SW 1271 (cell line): ENCODE measurements at places on chromosomes 12 and 14.
A peak's percentile ranks its signal among the peaks of the same experiment; 100 is the strongest.

- DNase-seq: no peak
Observed at GRCh38 chr14:55832974-55833373, 253.0 kb downstream of the KTN1 start.

DNA sequence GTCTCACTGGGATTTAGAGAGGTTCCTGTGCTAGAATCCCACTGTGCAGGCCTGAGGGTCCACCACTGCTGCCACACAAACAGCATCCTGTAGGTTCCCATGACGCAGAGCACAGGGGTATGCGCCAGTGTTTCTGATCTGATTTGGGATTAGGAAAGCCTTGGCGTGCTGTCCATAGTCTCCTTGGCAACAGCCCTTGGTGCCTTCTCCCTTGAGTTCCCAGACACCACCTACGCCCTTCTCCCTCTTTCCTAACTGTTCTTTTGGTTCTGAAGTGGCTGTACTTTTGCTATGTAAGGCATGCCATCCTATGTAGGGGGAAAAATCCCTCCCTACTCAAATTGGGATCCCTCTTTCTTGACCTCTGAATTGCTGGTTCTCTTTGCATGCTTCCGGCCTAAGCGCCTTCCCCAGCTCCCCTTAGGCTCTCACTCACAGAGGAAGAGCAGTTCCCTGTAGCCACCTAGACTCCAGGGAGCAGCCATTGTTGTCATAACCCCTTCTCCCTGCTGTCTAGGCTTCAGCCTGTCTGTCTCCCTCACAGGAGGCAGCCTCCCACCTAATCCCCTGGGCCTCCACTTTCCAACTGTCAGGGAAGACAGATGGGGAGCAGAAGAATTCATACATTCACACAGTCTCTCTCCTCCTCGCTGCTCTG, 14.8 kb upstream of the RIC8B start:
- no peak for DNase-seq

- DNase-seq: no peak
Observed at GRCh38 chr14:76780875-76781647, 19.8 kb downstream of the VASH1 start.

- peak; percentile 86 for DNase-seq
Observed at GRCh38 chr14:37197421-37198272, at the start of gene MIPOL1. Gene MIPOL1, plus strand, starts transcription at chr14:37197937. Its CDS starts 49,952 bp downstream, at chr14:37247889.

- DNase-seq: no peak
Observed at GRCh38 chr14:88196925-88197324, 126.1 kb downstream of the KCNK10 start.

DNA sequence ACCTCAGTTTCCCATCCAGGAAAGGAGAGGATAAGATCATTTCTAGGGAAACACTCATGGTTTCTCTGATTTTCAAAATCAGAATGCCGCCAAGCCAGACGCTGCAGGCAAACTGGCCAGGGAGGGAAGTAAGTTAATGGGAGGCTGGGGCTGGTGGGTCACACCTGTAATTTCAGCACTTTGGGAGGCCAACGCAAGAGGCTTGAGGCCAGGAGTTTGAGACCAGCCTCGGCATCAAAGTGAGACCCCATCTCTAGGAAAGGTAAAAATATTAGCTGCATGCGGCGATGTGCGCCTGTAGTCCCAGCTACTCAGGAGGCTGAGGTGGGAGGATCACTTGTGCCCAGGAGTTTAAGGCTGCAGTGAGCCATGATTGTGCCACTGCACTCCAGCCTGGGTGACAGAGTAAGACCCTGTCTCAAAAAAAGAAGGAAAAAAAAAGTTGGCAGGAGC, 587 bp downstream of the SELPLG start:
- DNase-seq: no peak

GRCh38 chr12:92657770-92658169, 45.0 kb upstream of the PLEKHG7 start:
- no peak for DNase-seq

GRCh38 chr12:88435334-88436076, 144.8 kb downstream of the KITLG start:
- DNase-seq: no peak

- no peak for DNase-seq
Observed at GRCh38 chr12:49796155-49796554, 32.1 kb downstream of the NCKAP5L start.

DNA sequence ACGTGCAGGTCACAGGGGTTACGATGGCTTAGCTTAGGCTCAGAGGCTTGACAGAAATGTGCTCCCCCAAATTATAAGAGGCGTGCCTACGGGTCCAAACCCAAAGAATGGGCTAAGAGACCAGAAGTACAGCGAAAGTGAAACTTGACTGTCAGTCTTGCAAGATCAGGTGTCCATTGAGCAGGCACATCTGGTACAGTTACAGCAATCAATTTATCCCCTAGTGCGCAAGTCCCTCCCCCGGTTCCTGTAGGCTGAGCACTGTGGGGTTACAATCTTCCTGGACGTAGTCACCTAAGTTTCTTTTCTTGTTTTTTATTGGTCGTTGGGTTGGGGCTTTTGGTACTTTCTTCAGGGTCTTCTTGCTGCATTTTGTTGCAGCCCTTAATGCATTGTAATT, 134.2 kb downstream of the UNC79 start:
- no peak for DNase-seq

DNA sequence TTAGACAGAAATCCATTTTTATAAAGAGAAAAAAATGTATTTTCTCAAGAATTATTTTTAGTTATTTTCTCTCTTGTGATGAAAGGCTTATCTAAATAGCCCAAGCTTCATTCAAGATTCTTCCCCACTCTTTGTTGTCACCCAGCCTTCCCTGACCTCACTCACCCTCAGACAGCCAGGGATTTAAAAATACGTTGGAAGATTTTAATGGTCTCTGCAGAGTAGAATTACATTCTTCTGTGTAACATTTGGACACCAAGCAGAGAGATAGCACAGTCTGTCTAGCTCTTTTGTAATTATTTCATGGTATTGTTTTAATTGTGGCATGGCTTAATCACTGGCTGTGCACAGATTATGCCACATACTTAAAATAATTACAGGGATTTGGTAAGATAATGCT, 130.3 kb downstream of the IGF1 start:
- DNase-seq: no peak

GRCh38 chr12:51318846-51319599, 5.0 kb downstream of the BIN2 start:
- no peak for DNase-seq

- DNase-seq: peak; percentile 59
Observed at GRCh38 chr14:59688224-59689170, 111.9 kb upstream of the CCDC175 start.

DNA sequence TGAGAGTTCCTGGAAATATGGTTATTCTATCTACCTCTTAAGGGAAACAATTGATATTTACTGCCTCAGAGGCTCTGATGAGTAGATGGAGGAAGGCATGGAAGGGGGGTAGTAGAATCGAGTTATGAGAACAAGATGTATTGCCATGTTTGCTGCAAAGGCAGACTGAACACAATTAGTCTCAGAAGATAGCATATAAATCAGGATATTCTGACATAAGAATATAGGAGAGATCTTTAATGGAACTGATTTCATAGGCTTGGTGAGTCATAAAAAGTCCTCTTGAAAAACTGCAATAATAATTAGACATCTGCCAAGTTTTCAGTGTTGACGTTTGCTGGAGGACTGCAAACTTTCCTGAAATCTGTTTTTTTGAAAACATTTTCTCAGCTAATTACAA, 636.1 kb downstream of the TMTC2 start:
- no peak for DNase-seq

GRCh38 chr14:24780281-24780680, 146.3 kb upstream of the GZMB start:
- DNase-seq: no peak

DNA sequence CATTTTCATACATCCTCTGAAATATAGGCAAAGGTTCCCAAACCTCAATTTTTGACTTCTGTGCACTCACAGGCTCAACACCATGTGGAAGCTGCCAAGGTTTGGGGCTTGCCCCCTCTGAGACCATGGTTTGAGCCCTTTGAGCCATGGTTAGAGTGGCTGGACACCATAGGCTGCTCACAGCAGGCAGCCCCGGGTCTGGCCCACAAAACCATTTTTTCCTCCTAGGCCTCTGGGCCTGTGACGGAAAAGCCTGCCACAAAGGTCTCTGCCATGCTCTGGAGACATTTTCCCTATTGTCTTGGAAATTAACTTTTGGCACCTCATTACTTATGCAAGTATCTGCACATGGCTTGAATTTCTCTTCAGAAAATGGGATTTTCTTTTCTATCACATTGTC, 1113.2 kb upstream of the ATXN7L3B start:
- DNase-seq: no peak

DNA sequence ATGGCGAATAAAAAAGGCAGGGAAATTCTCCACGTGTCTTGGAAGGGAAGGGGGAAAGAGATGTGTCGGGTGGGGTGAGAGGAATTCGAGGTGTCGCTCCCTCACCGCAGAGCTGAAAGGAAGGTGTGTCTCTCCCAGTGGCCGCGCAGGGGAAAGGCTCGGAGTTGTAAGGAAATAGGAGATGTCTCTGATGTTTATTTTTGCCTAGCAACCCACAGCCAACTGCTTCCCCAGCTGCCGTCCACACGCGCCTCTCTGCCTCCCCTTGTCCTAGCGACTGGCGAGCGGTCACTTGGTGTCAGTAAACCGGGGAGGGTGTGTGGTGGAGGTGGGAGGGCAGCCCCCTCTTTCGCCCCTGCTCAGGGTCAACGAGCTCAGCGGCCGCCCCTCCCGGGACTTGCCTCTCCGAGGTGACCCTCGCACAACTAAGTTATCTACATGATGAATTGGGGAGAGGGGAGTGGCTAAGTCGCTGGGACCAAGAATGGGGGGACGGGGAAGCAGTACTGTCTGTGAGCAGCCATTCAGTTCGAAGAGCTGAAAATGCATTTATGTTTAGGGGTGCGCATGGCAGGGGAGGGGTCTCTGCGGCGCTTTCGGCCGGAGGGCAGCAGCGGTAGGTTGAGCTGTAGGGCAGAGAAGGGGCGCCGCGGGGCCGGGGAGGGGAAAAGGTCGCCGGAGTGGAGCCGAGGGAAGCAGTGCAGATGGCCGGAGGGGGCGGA, 585 bp upstream of the DYRK2 start:
- DNase-seq: peak; percentile 89

DNA sequence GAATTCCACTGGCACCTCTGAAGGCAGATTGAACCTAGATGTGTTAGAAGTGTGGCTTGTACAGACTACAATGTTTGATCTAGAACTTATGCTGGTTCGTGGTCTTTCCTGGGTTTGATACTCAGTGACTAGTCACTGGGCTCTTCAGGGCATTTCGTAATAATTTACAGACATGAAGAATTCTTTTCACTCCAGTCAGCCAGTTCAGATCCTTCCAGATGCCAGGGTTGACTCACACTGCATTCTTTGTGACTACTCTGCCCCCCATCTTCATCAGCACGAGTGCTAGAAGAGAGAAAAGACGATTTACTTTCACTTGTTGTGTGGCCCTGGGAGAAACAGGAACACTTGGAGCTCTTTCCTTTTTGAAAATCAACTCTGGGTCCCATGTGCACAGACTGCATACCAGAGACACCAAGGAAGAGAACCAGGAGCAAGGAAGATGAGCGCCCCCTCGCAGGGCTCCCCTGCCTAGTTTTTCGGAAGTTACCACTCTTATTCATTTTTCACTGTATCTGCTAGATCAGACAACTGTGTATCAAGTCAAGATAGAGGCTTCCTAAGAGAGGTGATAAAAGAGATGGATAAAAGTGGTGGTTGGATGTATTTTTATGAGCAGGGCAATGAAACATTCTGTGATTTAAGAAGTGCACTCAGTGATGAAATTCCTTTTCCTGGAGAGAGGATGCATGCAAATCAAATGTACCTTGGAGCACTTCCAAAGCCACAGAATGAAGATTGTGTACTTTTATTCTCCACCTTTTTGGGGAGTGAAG, 33.5 kb upstream of the EVL start:
- DNase-seq: peak; percentile 97

GRCh38 chr12:66235626-66236281, 46.7 kb downstream of the IRAK3 start:
- DNase-seq: no peak

GRCh38 chr14:77105145-77105939, 7.3 kb downstream of the CIPC start:
- no peak for DNase-seq

DNA sequence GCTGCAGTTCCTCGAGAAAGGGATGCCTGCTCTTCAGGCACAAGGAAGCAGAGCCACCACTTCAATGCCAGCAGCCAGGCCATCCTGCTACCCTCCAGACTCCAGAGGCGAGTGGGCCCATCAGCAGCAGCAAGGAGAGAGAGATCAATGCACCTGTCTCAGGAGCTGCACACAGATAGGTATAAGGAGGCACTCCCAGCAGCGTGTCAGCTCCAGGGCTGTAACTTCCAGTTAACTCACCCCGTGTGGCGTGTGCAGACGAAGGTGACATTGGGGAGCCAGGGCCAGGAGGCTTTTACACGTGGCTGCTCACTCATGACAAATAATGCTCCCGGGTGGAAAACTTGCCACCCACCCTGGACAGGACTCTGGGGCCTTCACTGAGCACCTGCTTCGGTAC, 24.2 kb downstream of the GALNT16 start:
- no peak for DNase-seq

DNA sequence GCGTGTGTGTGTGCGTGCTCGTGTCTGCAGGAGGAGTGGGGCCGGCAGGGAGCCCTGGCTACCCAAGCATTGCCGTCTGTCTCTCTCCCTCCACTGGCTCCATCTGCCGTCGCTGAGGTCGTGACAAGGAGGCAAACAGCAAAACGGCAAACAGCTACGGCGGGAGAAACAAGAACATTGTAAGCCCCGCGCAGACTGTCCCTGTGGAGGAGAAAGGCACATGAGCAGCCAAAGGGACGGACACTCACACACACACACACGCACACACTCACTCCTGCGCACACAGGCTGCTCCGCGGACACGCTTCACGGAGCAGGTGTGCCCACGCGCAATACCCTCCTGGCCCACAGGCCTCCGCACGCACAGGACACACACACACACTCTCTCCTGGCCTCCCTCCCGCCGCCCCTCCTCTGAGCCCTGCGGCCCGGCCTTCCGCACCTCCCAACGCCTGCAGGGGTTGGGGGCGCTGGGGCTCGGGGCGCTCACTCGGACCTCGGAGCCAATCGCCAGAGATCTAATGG, 905 bp downstream of the CISTR start:
- no peak for DNase-seq

GRCh38 chr14:58439476-58439875, 12.0 kb downstream of the KIAA0586 start:
- DNase-seq: no peak

- no peak for DNase-seq
Observed at GRCh38 chr12:121314431-121314830, 17.9 kb upstream of the CAMKK2 start.

- DNase-seq: no peak
Observed at GRCh38 chr12:28704477-28705169, 444.5 kb upstream of the FAR2 start.

DNA sequence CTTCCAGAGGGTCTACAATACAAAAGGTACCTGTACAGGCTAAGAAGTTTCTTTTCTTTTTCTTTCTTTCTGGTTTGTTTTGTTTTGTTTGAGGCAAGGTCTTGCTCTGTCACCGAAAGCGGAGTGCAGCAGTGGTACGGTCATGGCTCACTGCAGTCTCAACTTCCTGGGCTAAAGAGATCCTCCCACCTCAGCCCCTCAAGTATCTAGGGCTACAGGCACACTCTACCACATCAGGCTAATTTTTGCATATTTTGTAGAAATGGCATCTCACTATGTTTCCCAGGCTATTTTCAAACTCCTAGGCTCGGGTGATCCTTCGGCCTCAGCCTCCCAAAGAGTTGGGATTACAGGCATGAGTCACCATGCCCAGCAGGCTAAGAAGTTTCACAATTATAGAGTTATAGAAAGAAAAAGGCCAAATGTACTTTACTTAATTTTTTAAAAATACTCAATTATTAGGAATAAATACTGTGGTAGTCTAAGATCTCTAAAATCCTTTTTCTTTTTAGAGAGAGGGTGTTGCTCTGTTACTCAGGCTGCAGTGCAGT, 3.0 kb upstream of the PIGH start:
- no peak for DNase-seq

- DNase-seq: no peak
Observed at GRCh38 chr14:93683226-93683625, 105.1 kb downstream of the PRIMA1 start.
